ENCODE measurements at places on chromosomes 2 and 18. TPM values are rescaled to one million over a fixed set of nuclear protein-coding genes. Genes with fewer than 3 reads are reported as not detected.

CRYGC gene
- not detected for total RNA-seq

PSMA8 gene
- total RNA-seq, result not detected

HOXD13 gene
- 2.4 TPM for total RNA-seq

CKAP2L gene
- total RNA-seq, result 2.1 TPM
